ENCODE measurements at places on chromosomes 7 and 10.
A peak's percentile ranks its signal among the peaks of the same experiment; 100 is the strongest.

DNA sequence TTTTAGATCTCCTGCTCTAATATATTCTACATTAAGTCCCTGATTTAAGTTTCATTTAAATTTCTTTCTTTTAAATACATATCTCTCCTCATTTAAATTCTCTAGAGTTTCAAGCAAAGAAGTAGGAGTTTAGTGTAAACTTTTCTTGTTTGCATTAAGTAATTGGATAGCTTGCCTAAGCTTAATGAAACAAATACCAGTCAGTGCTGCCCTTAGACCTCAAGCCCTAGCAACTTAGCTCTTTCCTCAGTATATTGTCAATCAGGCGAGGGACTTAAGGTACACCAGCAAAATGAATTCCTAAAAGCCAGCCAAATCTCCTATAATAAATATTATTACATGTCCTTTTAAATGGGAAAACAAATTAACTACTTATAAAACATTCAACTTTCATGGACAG, 101.5 kb downstream of the CHCHD3 start:
- no peak for DNase-seq

GRCh38 chr7:107627002-107627401, 33.6 kb upstream of the SLC26A4 start:
- DNase-seq: no peak

- DNase-seq: no peak
These were observed 45.4 kb downstream of the ZNF467 start for GRCh38 chr7:149727899-149728476.

DNA sequence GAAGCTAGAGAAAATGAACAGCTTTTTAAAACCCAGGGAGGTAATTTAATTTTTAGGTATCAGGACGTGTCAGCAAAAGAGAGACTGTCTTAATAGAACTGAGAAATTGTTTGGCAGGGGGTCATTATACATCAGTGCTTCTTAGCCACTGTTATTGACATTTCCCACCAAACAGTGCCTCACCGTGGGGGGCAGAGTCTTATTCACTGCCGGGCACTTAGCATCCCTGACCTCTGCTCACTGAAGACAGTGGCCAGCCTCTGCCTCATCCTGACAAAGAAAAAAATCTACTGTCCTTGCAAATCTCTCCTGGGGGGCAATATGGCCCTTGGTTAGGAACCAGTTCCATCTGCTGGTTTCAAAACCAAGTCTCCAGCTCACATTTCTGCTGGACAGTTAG, 14.2 kb upstream of the MKI67 start:
- no peak for DNase-seq

GRCh38 chr10:12448729-12449391, 99.5 kb downstream of the CAMK1D start:
- peak; percentile 68 for DNase-seq

DNA sequence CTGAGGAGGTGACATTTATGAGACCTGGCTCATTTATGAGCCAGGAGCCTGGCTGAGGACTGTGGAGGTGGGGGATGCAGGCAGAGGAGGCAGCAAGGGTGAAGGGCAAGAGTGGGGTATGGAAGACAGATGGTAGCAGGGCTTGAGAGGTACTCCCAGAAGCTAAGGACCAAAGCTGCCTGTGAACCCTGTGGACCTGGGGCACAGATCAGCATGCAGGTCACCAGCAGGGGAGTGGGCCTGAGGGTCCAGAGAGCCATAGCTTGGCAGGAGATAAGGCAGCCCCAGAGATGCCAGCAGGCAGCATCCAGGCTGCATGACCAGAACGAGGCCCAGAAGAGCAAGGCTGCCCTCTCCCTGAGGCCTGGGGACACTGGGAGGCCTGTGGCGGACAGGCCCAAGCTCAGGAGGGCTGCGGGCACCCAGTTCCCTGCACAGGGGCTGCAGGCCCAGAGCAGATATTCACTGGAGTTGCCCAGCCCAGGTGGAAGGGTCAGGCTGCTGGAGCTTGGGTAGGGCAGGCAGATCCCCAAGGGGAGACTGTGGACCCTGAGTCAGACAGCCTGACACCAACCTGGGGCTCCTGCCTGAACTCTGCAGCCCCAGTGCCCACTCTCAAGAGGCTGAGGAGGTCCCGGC, 3.4 kb downstream of the GPR15LG start:
- no peak for DNase-seq

DNA sequence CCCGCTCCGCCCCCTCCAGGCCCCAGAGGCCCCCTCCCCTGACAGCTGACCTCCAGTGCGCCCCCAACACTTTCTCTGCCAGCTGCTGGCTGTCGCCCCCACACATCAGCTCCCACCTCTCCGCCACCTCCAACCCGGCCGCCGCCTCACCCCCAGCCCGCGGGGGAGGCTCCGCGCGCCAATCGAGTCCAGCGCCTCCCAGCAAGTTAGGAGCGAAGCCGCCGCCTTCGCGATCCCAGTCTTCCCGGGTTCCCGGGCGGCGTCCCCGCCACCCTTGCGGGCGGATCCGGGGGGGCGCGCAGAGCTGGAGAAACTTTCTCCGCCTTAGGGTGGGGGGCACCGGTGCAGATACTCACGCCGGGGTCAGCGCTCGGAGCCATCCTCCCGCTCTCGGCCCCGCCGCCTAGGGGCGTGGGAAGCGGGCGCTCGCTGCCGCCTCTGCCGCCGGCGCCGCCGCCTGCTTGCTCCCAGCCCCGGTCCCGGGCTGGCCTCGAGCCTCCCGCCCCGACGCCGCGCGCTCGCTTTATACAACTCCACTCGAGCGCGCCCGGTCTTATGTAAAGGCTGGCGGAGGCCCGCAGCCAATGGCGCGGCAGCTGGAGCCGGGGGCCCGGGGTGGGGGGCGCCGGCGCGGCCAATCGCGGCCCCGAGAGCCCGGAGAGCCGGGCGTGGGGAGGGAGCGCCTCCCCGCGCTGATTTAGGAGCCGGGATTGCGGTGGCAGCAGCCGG, at the start of gene CRTAC1:
TSS of gene CRTAC1 (minus strand) at position 529 of the 729 bp plus-strand sequence. CDS start at position 380, 149 bp downstream.
- no peak for DNase-seq

GRCh38 chr7:140326116-140326928, 72.0 kb downstream of the SLC37A3 start:
- peak; percentile 22 for DNase-seq

DNA sequence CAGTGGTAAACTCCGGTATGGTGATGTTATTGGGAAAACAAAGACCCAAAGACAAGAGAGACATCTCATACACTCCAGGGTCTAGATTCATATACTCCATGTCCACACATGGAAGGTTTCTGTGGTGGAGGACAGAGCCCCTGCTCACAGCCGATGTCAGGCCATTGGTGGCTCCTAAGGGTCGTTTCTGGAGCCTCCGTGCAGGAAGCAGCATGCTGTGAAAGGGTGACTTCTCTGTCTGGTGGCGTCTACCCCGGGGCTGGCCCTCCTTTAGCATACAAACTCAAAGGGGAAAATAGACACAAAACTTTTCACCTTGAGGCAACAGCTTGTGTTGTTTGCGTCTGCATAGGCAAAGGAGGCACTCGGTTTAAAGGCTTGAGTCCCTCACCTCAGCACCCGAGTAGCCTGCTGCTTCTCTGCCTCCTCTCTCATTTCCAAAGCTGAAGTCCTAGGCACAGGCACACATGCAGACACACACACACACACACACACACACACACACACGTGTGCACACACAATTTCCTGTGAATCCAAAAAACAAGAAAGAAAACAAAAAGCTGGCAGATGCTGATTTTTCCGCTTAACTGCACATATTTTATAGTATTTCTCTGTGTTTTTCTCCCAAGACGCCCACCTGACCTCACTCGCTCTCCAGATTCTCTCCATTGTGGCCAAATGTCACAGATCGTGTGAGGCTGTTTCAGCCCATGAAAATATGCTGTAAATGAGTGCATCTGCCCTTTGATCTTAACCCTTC, 601.4 kb upstream of the MGMT start:
- DNase-seq: no peak

DNA sequence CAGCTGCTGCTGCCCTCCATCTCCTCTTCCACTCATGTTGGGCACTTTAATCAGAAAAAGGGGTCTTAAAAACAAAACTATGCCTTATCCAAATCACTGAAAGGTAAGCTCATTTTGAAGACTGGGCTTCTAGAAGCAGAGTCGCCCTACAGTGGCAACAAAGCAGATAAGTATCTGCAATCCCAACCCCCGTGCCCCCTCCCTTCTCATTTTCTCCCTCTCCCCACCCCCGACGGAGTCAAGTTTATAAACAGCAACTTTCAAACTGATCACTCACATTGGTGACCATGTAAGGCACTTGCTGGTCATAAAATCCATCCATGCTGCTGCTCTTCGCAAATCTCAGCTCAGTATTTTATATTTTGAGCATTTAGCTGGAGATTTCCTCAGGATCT, 738 bp downstream of the ETV1 start:
- no peak for DNase-seq

GRCh38 chr7:129914536-129915272, 38.1 kb downstream of the UBE2H start:
- no peak for DNase-seq

- no peak for DNase-seq
These were observed 57.9 kb downstream of the GATA3 start for GRCh38 chr10:8112230-8112905.

DNA sequence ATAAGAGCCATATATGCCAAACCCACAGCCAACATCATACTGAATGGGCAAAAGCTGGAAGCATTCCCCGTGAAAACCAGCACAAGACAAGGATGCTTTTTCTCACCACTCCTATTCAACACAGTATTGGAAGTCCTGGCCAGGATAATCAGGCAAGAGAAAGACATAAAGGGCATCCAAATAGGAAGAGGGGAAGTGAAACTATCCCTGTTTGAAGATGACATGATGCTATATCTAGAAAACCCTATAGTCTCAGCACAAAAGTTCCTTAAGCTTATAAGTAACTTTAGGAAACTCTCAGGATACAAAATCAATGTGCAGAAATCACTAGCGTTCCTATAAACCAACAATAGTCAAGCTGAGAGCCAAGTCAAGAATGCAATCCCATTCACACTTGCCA, 23.8 kb upstream of the STARD3NL start:
- DNase-seq: no peak

DNA sequence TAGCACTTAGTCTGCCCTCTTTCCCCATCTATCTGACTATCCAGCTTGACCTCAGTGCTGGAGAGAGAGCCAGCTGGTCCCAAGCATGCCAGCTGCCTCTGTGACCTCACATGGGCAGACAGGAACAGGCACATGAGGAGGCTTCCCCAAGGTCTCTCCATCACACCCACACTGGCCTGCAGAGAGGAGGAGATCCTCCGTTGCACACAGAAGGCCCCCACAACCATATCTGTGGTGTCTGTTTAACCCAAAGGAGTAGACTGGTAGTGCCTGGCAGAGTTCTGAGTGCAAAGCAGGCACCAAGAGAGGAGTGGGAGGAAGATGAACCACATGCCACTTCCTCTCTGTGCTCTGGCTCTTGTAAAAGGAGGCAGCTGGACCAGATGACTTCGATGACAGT, 4.8 kb upstream of the ANK3 start:
- DNase-seq: no peak

DNA sequence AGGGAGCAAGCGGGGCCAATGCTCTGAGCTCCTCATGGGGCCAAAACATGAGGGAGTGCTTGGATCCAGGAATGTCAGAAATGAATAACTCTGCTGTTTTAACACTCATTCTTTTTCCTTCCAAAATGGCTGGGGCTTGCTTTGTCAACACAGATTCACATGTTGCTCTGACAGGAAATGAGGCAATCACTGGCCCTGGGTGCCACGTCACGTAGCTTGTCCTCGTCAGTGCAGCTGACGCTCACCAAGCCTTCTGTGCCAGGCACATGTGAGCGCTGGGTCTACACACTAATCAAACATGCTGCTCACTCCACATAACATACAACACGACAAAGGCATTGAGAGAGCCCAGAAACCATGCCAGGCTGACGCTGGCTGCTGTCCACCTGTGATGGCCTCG, 198.9 kb downstream of the WDR37 start:
- DNase-seq: no peak

GRCh38 chr7:83798489-83798888, 149.6 kb upstream of the SEMA3E start:
- DNase-seq: no peak

GRCh38 chr10:78754269-78755062, 314.3 kb upstream of the ZMIZ1 start:
- DNase-seq: no peak

GRCh38 chr7:44962483-44963251, 16.1 kb downstream of the MYO1G start:
- DNase-seq: no peak

DNA sequence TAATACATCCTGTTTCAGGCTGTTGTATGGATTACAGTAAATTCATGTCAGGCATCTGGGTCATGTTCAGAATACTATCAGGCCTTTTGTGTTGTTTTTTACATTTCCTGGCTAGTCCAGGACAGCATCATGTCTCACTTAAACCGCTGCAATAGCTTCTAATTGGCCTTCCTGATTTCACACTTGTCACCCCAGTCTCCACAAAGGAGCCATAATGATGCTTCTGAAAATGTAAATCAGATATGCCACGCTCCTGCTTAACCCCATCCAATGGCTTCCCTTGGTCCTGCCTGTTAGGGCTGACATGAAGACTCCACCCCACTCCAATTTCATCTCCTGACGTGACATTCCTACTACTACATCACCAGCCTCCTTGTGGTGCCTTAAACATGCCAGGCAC, 220.0 kb downstream of the CACNA2D1 start:
- no peak for DNase-seq

GRCh38 chr7:91030680-91031380, 233.4 kb upstream of the FZD1 start:
- no peak for DNase-seq

- DNase-seq: no peak
These were observed 3.9 kb upstream of the GATA3 start for GRCh38 chr10:8050556-8051108.

- DNase-seq: no peak
These were observed 47.0 kb upstream of the FIGNL1 start for GRCh38 chr7:50497068-50497642.

DNA sequence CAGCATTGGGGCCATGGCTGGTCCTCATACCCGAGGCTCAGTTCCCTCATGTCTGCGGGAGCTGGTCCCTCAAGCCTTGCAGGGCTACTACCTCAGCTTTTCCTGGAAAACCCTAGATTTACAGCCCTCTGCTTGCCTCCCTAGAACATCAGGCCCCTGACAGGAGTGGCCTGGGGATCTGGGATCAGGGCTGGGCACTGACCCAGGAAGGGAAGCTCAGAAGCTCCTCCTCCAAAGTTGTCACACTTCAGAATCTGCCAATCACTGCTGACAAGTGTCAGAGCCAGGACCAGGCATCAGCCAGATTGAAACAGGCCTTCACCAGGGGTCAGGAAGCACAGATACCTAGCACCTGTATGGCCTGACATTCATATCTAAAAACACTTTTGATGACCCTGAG, 115.2 kb downstream of the GRID1 start:
- no peak for DNase-seq

DNA sequence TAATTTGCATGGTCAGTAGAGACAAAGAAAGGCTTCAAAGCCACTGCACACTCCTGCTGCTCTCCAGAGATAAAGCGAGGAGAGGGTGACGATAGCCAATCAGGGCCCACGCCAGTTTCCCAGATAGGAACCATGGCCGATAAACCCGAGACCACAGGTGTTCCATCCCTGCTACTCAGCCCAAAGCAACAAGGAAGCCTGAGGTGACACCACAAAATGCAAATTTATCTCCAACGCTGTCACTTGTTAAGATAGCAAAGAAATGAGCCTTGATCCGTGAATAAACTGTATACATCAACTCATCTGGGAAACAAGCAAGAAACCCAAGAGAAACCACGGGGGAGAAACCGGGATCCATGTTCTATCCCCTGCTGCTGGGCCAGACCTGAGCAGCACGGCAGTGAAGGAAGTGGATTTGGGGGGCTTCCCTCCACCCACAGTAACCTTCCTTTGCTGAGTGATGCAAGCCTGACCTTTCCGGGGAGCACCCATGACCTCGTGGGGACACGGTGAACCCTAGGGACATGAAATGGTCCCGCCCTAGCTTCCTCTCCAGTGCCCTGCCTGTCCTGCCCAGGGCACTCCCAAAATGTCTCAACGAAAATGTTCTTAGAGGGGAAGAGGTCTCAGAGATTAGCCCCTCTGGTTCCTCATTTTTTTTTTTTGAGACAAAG, 164.6 kb downstream of the PTPRN2 start:
- DNase-seq: no peak
